ENCODE measurements at places on chromosomes 4 and X. TPM values are rescaled to one million over a fixed set of nuclear protein-coding genes. Genes with fewer than 3 reads are reported as not detected.

DNA sequence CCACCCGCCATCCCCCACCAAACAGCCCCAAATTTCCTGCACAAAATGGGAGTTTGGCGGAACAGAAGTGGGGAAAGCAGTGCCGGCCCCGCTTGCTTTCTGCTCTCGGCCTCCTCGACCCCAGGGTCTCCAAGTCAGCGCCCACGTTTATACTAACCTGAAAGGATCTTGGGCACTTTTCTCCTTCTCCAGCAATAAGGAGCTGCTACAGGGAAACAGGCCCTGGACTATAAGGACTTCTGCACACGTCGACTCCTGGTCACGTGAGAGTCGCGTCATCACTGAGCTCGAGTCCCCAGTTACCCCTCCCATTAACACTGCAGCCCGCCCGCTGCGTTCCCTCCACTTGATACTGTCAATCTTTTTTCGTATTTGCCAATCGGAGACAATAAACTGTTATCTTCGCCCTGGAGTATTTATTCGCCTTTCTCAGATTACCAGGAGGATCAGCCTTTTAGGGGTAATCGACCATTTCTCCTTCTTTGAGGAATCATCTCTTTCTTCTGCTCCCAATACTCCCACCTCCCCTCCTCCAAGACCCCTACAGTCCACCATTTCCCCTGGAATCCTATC lies at the start of gene TCEAL8:
TSS of gene TCEAL8 (minus strand) at position 235 of the 573 bp plus-strand sequence. CDS start 1,176 bp downstream, outside the sequence.
- peak; percentile 89 for DNase-seq

DNA sequence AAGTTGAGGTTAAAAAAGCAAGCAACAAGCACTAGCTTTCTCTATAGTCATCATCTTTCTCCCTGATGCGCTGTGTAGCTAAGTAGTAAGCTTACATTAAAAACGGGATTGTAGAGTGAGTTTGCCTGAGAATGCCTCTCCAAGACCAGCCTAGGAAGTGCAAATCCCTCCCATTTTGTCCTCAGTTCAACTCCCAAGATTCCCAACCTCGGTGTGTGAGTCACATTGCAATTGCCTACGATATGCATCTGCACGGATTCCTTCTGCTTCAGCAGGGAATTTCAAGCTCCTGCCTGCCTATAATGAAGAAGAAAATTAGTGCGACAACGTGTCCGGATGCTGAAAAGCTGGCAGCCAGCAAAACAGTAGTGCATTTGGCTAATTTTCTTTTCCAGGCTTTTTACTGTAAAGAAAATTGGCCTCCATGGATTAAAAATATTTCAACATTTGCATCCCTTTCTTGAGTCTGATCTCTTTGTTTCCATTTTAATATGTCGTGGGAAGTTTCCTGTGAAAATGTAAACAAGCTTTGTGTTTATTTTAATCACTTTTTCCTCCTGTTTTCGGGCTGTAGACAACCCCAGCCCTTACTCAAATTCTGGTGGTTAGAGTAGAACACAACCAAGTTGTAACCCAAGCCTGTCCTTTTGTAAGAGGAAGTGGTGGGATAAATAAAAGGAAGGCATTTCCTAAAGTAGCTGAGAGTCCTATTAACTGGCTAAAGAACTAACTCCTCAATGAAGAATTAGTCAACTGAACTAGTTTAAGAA lies 58.4 kb upstream of the TET2 start:
- no peak for DNase-seq

GRCh38 chr4:98838977-98839618 lies 89.8 kb downstream of the EIF4E start:
- no peak for DNase-seq

DNA sequence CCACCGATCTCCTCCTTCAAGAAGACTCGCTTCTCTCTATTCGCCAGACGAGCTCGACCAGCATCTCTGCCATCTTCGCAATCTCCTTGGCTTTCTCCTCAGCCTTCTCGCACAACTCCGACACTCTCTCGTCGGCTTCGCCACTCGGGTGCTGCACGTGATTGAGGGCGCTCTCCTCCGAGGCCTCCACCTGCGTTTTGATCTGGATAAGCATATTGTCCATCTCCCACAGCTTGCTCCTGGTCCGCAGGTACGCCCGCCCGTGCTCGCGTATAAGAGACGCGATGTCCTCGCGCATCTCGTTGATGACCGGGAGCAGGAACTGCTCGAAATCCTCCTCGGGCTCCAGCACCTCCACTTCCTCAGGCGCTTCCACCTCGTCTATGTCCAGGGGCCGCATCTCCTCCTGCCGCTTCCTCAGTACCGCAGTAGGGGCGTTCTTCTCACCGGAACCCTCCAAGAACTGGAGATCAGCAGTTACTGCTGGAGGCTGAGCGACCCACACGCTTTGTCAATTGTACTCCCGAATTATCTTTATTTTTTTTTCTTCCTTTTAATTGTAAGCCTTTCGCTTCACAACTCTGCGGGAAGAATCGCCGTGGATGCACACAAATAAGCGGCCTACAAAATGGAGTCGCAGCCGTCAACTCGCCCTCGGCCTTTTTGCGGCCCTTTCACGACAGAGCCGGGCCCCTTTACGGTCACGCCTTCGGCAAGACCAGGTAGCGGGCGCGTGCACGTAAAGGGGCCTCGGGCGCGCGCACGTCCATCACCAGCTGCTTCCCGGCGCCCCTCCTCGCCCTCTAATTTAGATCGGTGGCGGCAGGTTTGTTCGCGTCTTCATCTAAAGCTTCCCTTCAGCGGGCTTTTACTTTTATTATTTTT lies at the start of gene MRFAP1L1:
TSS of gene MRFAP1L1 (minus strand) at position 636 of the 885 bp plus-strand sequence. CDS start at position 400, 236 bp downstream.
- DNase-seq = peak; percentile 97

DNA sequence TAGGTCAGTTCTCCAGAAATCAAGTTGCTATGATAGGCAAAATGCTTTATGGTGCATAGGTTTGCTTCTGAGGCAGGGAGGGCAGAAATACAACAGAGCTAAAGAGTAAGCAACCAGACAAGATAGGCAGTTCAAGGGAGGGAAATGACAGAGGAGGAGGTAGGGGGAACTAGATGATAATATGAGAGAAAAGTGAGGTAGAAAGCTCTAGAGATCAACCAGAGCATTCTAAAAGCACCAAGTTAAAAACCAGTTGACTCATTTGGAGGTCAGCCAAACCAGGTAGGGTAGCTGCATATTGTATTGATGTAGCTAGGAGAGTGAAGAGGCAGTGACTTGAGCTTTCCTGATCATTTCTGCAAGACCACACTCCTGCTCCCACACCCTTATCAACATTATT lies 49.0 kb upstream of the SLC16A2 start:
- DNase-seq = no peak

- peak; percentile 59 for DNase-seq
Observed at GRCh38 chr4:153209410-153209809, 5.2 kb downstream of the TRIM2 start.

- no peak for DNase-seq
Observed at GRCh38 chr4:54542540-54543041, 115.2 kb upstream of the KIT start.

- no peak for DNase-seq
Observed at GRCh38 chr4:17561195-17561909, 15.6 kb upstream of the LAP3 start.

DNA sequence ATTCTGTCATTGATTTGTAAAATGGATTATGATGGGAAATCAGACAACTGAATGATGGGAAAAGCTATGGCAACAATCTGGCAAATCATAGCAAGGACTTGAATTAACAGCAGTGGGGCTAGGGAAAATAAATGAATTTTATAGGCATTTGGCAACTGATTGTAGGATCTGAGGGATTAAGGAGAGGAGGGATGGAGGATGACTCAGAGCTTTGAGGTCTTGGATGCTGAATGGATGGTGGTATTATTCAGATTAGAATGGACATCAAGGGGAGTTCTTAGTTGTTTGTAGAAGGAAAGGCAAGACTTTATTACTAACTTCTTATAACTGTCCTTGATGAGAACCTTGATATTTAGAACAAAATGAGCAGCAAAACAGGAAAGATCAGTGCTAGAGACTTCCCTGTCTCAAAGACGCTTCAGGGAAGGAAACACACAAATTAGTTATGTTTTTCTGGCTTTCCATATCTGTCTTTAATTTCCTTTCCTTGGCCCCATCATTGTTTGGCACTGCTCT lies 51.4 kb upstream of the HHIP start:
- no peak for DNase-seq

Gene SPP1
- 6.5 TPM for total RNA-seq

Gene WNK3
- total RNA-seq = 0.91 TPM
